ENCODE measurements at places on chromosomes 5 and 9.

DNA sequence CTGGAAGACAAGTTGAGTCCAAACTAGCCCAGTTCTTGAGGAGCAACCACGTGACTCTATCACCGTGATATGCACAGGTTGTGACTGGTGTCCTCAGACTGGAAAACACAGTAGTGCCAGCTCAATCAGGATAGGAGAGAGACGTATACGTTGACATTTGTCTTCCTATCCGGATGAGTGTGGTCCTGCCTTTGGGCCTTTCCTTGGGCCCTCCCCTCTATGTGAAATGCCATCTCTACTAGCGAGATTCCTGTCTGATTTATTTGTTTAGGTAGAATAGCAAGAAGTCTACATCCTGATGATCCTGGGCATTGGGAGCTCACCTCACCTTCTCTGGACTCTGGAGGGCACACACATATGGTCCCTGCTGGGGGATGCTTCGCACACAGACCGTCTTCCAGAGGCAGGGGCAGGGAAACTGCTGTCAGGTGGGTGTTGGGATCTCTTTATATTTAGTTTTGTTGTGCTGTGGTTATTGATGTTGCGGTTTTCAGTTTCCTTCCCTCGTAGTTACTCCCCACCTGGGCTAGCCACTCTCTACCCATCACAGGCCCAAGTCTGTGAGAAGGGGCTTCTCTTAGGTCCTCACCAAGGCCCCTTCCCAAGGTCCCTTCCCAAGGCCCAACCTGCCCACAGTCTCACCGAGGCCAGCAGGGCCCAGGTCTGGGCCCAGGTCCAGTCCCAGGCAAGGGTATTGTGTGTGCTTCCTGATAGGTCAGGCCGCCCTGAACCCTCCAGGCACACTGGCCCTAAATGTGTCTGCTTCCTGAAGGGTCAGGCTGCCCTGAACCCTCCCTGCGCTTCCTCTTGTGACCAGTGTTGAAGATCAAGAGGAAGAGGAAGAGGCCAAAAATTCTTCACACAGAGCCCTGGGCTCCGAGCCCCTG lies 19.0 kb upstream of the SPINK4 start:
- DNase-seq, result no peak

DNA sequence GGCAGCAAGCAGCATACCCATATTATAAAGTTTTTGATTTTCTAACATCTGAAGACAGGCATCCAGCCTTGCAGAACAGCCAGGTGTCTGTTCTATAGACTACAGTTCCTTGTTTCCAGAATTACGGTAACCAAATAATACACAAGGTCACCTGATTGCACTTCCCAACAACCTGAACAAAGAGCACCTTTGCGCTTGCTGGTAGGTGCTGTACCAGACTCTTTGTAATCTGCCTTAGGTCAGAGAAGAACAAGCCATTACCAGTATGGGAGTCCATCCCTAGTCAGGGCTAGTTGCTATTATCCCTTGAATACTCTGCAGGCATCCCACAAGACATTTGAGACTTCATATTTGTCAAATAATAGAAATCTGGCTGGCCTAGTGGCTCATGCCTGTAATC lies 256.2 kb downstream of the ARRDC3 start:
- no peak for DNase-seq

- DNase-seq, result no peak
These were observed 521.0 kb upstream of the SEMA6A start for GRCh38 chr5:117095346-117096332.

DNA sequence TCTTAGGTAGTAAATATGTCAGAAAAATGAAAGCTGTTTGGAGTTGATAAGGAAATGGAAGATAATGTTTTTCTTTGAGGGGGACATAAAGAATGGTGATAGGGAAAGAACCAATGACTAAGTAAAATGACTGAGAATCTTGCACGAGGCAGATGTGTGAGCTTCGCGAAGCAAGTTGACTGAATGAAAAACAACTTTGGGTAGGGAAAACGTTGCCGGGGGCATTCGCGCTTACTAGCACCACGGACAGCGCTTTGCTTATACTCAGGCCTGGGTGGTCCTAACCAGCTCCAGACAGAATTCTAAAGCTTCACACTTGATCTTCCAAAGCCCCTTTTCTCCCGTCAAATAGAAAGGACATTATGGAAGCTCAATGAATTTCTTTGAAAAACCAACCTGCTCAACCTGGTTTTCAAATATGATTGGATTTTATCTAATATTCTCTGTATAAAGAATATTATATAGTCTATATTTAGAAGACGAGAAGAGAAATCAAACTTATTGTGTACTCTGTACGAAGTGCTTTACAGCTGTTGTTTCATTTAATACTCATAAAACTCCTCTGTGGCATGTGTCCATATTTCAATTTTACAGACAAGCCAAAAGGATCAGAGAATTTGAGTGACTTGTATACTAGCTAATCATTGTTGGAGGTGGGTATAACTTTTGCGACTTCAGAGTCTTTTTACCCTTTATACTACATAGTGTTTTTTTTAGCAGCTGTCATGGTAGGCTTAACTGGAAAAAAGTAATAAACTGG lies 1.9 kb upstream of the CDKN2B start:
- DNase-seq, result no peak

- no peak for DNase-seq
These were observed 72.9 kb upstream of the PAM start for GRCh38 chr5:102682101-102682647.

GRCh38 chr5:34609951-34610441 lies 46.1 kb upstream of the RAI14 start:
- DNase-seq, result no peak

GRCh38 chr9:7298123-7298522 lies 501.5 kb downstream of the DMAC1 start:
- no peak for DNase-seq

DNA sequence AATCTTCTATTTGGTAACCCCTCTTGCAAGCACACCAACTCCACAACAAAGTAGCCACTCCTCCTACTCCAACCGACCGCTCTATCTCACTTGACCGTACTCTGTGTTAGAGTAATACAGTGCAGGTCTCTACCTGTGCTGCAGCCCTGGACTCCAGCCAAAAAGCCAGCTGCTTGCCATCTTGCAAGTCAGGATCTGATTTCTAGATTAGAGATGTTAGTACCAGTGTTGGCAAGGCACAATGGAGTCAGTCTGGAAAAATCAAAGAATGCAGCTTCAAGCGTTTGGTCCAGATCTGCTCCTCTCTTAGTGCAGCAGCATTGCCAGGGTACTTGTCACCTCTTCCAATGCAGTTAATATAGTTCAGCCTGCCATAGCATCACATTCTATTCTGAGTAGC lies 477.6 kb downstream of the ZSWIM6 start:
- DNase-seq, result peak; percentile 80

GRCh38 chr9:71072587-71072986 lies 48.8 kb downstream of the TRPM3 start:
- no peak for DNase-seq

GRCh38 chr5:76400466-76400865 lies 2.6 kb upstream of the IQGAP2 start:
- DNase-seq, result no peak

GRCh38 chr5:78103232-78103918 lies 191.1 kb downstream of the AP3B1 start:
- DNase-seq, result no peak

GRCh38 chr5:160466889-160467554 lies 45.4 kb downstream of the PTTG1 start:
- DNase-seq, result no peak

DNA sequence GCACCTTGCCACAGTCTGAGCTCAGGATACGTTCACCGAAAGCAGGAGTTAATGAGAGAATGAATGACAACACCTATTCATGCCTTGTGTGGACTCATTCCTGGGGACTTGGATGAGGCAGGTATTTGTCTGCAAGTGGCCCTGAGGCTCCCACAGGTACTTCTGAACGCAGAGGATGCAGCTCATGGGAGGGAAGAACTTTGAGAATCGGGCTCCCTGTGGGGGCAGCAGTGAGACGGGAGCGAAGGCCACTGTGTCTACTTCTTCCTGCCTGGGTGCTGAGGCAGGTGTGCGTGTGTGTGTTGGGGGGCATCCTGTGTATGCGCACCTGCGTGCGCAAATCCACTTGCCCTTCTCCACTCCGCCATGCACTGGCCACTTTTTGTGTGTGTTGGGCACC lies 42.2 kb downstream of the PTPN3 start:
- DNase-seq, result no peak

DNA sequence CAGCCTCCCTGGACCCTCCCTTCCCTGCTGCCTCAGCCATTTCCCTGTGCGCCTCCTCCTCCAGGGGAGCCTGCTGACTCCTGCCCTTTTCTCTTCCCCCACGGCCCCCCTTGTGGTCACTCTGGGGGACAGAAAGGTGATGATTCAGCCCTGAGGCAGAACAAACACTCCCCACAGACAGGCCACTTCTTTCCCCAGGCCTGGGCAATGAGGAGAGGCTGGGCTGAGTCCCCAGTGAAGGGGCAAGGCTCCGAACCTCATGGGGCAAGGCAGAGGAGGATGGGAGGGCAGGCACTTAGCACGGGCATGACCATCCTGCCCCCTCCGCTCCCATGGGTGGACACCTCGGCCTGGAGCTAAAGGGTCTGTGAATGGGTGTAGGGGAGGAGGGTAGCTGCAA lies 21.0 kb downstream of the CSF1R start:
- no peak for DNase-seq

DNA sequence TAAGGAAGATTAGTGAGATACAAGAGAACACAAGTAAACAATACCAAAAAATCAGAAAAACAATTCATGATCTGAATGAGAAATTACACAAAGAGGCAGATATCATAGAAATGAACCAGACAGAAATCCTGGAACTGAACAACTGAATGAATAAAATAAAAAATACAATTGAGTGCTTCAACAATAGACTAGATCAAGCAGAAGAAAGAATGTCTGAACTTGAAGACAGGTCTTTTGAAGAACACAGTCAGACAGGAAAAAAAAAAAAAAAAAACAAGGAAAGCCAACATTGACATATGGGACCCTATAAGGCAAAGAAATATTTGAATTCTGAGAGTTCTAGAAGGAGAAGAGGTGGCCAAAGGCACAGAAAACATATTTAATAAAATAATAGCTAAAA lies 115.2 kb downstream of the ZDHHC21 start:
- no peak for DNase-seq

DNA sequence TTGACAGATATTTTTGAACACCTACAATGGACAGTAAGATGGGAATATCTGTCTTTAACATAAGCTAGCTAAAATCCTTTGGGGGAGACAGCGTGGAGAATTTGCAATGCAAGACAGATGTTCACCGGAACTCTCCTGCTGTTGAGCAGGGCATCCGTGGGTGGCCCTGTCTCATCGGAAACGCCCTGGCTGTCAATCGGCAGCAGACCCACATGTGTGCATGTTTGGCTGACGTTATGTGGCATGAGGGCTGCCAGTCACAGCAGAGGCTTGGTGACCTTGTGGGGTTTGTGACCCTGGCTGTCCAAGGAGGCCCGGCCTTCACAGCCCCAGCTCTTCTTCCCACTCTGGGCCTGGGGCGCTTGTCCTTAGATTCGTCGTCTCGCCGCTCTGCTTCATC lies 129.7 kb upstream of the OTULINL start:
- no peak for DNase-seq

DNA sequence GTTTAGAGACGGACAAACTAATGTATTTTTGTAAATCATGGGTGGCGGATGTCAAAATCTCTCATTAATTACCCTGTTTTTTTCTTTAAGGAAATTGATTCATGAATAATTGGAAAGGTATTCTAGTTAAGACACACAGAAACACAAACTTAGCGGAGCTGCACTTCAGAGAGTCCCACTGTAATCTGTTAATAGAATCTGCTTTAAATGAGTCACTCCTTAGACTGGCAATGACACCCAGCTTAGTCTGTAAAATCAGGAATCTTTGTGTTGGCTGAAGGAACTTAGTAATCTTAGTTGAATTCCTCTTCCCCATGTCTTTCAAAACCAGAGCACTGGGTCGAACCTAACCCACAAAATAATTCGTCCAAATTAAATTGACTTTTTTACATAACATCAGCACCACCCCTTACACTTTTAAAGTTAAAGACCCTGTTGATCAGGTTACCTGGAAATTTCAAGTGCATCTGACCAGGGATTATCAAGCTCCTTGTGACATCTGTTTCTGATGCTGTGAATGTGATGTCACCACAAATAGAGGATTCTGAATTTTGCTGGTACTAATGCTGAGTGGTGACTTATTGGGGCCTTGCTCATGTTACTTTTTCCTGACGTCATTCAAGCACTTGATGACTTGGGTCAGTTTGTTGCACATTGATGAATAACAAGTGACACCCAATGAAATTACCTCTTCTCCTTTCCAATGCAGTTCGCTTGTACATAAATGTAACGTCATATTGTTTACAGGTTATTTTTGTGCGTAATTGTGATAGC lies 313.6 kb downstream of the KCTD16 start:
- no peak for DNase-seq

- no peak for DNase-seq
These were observed 32.0 kb upstream of the TMED7 start for GRCh38 chr5:115657881-115658233.

- no peak for DNase-seq
These were observed 388.0 kb upstream of the ZNF608 start for GRCh38 chr5:125134216-125135081.

DNA sequence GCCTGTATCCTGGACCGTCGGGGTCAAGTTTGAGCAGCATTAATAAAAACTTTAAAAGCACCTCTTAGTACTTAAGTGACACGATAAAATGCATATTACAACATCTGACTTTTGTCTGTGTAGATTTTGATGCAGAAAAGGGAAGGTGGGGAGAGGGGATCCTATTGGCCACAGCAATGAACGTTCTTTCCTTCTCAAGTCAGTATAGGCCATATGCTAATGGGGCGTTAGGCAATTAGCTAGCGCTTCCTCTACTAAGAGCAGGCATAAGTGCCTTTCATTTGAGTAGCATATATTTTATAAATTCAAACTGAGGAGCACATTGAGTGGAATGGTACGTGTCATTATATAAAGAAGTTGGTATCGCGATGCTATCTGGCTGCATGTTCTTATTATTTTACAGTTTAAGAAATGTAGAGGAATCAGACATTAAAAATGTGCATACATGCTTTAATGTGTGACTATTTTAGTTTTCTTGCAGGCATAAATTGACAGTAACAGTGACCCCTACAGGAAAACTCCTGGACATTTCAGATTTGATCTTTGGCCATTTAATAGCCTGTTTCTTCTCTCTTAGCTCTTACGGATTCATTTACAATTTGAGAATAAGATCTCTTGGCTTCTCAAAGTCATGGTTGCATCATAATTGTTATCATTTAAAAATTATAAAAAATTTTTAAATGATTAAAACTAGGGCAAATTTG lies 1.1 kb upstream of the GNA14 start:
- DNase-seq, result no peak

- DNase-seq, result no peak
These were observed 127.1 kb downstream of the PRDM6 start for GRCh38 chr5:123215929-123216702.

Data from SK-N-DZ (cell line).